ENCODE measurements at places on chromosomes 3 and 15.

GRCh38 chr3:141860766-141861513 lies 15.5 kb upstream of the ATP1B3 start:
- no peak for DNase-seq

GRCh38 chr15:88982946-88983342 lies 69.8 kb upstream of the MFGE8 start:
- DNase-seq = no peak

- DNase-seq = peak; percentile 81
These were observed 62.5 kb downstream of the POLQ start for GRCh38 chr3:121483290-121483689.

DNA sequence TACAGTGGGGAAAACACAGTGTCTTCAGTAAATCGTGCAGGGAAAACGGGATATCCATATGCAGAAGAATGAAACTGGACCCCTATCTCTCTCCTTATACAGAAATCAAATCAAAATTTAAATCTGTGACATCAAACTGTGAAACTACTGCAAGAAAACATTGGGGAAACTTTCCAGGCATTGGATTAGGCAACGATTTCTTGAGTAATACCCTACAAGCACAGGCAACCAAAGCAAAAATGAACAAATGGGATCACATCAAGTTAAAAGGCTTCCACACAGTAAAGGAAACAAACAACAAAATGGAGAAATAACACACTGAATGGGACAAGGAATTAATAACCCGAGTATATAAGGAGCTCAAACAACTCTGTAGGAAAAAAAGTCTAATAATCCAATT lies 165.3 kb downstream of the PLCL2 start:
- no peak for DNase-seq

GRCh38 chr15:79682285-79682684 lies 214.5 kb downstream of the MTHFS start:
- DNase-seq = peak; percentile 53

GRCh38 chr3:157532529-157533297 lies 29.5 kb upstream of the VEPH1 start:
- DNase-seq = peak; percentile 94

- no peak for DNase-seq
These were observed 221.9 kb upstream of the PROK2 start for GRCh38 chr3:72006631-72007556.

GRCh38 chr3:9229325-9229724 lies 20.1 kb downstream of the SRGAP3 start:
- no peak for DNase-seq
